HT1080 (cell line): ENCODE measurements at places on chromosomes 3 and 15. TPM values are rescaled to one million over a fixed set of nuclear protein-coding genes. Genes with fewer than 3 reads are reported as not detected.

GRCh38 chr15:32877252-32878019 lies 159.6 kb downstream of the GREM1 start:
- DNase-seq: peak; percentile 30

The FAM174B gene
- 0.37 and 0.63 TPM in 2 replicates for total RNA-seq

- DNase-seq: no peak
Measured at GRCh38 chr3:83662381-83662960, 1296.3 kb upstream of the CADM2 start.

DNA sequence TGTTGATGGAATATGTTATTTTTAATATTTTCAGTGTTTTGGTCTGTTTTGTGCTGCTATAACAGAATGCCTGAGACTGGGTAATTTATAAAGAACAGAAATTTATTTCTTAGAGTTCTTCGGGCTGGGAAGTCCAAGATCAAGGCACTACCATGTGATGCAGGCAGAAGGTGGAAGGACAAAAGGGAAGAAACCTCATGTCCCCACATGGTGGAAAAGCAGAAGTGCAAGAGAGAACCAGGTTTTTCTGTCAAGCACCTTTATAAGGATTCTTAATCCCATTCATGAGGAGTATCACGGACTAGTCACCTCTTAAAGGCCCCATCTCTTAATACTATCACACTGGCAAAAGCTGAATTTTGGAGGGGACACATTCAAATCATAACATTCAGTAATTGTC lies 57.9 kb upstream of the EPHB3 start:
- DNase-seq: no peak

The PPIB gene
- total RNA-seq: 499 and 546 TPM in 2 replicates

DNA sequence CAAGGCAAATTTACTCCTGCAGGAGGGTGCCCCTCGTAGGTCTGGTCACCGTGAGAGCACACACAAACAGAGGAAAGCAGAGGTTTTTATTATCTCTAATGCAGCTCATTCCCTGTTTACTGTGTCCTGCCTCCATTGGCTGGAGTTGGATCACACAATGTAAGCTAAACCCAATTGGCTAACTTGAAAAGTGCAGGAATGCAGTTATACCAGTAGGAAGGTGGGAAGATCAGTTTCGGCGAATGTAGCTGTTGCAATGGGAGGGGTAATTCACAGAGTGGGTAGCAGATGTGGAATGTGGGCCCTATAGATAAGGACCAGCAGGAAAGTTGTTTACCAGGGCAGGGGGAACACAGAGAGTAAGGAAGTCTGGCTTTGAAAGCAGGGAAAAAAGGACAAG lies 42.5 kb upstream of the NPAP1 start:
- DNase-seq: no peak

DNA sequence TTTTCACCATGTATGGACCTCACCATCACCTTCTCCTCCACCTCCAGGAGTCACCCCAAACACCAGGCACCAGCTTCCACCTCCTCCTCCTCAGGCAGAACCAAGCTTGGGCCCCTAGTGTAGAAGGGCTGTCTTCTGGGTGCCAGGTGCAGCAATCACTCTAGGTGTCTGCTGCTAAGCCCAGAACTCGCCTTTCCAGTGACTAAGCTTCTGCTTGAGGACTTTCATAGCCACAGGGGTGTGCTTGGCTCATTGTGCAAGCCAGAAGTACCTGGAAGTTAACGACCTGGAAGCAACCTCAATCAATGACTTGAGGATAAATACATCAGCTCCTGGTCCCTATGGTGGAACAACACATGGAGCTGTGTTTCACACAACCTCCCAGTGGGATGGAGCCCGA lies 49.8 kb upstream of the PXYLP1 start:
- no peak for DNase-seq

The LMAN1L gene
- total RNA-seq: 0.05 TPM in 1 of 2 replicates, not detected in the other

The CELSR3 gene
- 3.5 and 3.8 TPM in 2 replicates for total RNA-seq

DNA sequence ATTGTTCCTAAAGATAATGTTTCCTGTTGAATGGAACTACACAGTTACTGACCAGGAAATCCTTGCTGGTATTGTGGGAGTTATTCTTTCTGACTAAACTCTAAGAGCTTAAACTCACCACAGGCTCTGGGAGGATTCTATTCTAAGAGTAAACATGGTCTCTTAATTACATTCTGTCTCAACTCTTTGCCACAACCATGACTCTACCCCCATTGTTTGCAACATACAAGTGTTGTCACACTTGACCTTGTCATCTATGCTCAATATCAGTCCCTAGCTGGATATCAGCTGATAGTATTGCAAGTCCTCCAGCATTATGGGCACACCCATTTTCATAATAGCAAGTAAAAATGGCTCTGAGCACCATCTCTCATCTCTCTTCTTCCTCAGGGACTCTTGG lies 29.6 kb upstream of the SECISBP2L start:
- no peak for DNase-seq

DNA sequence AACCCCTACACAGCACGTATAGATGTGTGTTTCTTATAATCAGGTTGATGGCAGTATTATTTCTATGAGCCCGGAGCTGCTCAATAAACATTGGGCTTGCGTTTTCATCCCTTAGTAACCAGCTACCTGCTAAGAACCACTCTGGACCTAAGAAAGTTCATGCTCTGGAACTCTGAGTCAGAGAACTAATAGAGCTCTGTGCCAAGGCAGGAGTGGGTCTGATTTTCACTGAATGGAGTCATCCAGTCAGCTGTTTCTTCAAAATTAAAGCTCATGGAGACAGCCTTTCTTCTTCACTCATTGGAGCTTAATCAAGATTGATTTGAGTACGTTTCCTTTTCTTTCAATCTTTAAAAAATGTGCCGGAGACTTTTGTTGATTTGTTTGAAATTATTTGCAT lies 145.7 kb downstream of the BBX start:
- no peak for DNase-seq

The RBP2 gene
- total RNA-seq: not detected in 2 replicates

The EFCC1 gene
- not detected in 2 replicates for total RNA-seq

The ANKRD63 gene
- not detected in 2 replicates for total RNA-seq

The DPPA2 gene
- total RNA-seq: not detected in 2 replicates
